ENCODE measurements at places on chromosomes 7 and 10. TPM values are rescaled to one million over a fixed set of nuclear protein-coding genes. Genes with fewer than 3 reads are reported as not detected.

Gene WNT8B
- total RNA-seq: 0.06 TPM

GRCh38 chr10:31345886-31346285 is 26.9 kb downstream of the ZEB1 start:
- H3K4me1 ChIP-seq: no peaks in the 10 kb centered on the region
- no peak for DNase-seq
- H3K27me3 ChIP-seq: no peaks in the 10 kb centered on the region
- no peak overlapping the region for H3K27ac ChIP-seq
- H3K36me3 ChIP-seq: no peaks in the 10 kb centered on the region
- H3K4me3 ChIP-seq: no peak overlapping the region

DNA sequence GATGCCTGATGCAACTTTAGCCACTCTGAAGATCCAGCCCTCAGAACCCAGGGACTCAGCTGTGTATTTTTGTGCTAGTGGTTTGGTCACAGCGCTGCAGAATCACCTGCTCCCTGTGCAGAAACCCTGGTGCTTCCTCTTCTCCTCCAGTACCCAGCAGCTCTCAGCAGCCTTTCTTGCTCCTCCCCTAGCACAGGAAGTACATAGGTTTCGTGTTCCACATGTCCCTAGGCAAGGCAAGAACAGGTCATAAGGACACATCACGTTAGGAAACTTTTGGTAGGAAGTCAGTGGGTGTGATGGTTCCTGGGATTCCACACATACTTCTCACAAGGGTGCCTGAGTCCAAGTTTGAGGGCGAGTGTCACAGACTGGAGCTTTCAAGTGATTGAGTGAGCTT is 167.9 kb upstream of the PRSS1 start:
- no peaks in the 10 kb centered on the region for H3K36me3 ChIP-seq
- H3K4me1 ChIP-seq: no peaks in the 10 kb centered on the region
- no peak for DNase-seq
- H3K4me3 ChIP-seq: no peak overlapping the region
- H3K27me3 ChIP-seq: no peaks in the 10 kb centered on the region

DNA sequence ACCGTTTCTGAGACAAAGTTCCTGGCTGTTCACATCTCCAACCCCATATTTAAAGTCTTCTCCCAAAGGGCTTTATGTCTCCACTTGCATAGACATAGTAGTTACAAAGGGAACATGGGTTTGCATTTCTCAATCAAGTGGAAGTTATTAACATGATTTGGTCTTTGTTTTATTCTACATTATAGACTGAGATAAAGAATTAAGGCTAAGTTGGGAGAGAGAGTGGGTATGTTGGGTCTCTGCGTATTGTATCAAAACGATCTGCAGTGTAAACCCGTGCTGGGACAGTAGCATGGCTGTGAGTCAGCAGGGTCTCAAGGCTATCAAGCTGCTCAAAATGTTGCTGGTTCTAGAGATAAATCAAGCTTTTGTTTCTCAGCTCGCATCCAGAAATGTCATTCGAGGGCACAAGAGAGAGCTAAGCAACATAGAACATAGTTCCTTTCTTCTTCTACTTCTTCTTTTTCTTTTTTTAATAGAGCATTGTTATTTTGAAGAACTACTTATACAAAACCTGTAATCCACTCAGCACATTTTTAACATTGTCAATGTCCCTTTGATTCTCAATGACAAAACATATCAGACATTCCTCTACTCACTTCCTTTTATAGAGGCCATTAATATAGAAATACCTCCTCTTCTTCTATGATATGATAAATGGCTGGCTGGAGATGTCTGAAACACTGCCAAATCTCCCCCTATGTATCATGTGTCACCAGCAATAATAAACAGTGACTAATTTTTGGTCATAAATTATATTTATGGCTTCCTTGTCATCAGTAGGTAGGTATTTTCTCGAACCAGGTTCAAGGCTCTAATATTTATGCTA is 34.5 kb upstream of the RHOBTB1 start:
- H3K4me3 ChIP-seq: no peak overlapping the region
- no peaks in the 10 kb centered on the region for H3K4me1 ChIP-seq
- H3K27me3 ChIP-seq: no peaks in the 10 kb centered on the region
- no peak overlapping the region for H3K27ac ChIP-seq

- H3K27me3 ChIP-seq: no peaks in the 10 kb centered on the region
- no peak overlapping the region for H3K4me3 ChIP-seq
- no peaks in the 10 kb centered on the region for H3K36me3 ChIP-seq
- no peak overlapping the region for H3K27ac ChIP-seq
These were observed 115.3 kb upstream of the WDR11 start for GRCh38 chr10:120735773-120736371.

GRCh38 chr10:99536338-99537085 is 3.8 kb downstream of the NKX2-3 start:
- no peaks in the 10 kb centered on the region for H3K36me3 ChIP-seq
- peaks cover 98% of the 10 kb centered on the region for H3K27me3 ChIP-seq
- H3K4me3 ChIP-seq: no peak overlapping the region
- H3K27ac ChIP-seq: no peak overlapping the region
- H3K4me1 ChIP-seq: peaks cover 45% of the 10 kb centered on the region
